ENCODE measurements at places on chromosomes 4 and X. TPM values are rescaled to one million over a fixed set of nuclear protein-coding genes. Genes with fewer than 3 reads are reported as not detected.

Gene GRIA2
- not detected for total RNA-seq

Gene ETDA
- not detected for total RNA-seq

- no peak for DNase-seq
Observed at GRCh38 chr4:54189140-54189539, 40.0 kb upstream of the PDGFRA start.

- DNase-seq, result no peak
Observed at GRCh38 chr4:8912089-8912455, 40.4 kb upstream of the HMX1 start.

- no peak for DNase-seq
Observed at GRCh38 chr4:4853371-4853823, 6.1 kb upstream of the MSX1 start.

DNA sequence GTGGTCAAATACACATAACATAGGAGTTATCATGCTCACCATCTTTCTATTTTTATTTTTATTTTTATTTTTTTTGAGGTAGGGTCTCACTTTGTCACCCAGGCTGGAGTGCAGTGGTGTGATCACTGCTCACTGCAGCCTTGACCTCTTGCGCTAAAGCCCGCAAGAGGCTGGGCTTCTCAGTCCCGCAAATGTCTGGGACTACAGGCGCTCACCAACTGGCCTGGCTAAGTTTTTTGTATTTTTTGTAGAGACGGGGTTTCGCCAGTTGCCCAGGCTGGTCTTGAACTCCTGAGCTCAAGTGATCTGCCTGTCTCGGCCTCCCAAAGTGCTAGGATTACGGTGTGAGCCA, 295 bp upstream of the TLR10 start:
- DNase-seq, result no peak
